Endothelial cell of umbilical vein (primary cell): ENCODE measurements at places on chromosomes 2 and 18. TPM values are rescaled to one million over a fixed set of nuclear protein-coding genes. Genes with fewer than 3 reads are reported as not detected.
A peak's percentile ranks its signal among the peaks of the same experiment; 100 is the strongest.

DNA sequence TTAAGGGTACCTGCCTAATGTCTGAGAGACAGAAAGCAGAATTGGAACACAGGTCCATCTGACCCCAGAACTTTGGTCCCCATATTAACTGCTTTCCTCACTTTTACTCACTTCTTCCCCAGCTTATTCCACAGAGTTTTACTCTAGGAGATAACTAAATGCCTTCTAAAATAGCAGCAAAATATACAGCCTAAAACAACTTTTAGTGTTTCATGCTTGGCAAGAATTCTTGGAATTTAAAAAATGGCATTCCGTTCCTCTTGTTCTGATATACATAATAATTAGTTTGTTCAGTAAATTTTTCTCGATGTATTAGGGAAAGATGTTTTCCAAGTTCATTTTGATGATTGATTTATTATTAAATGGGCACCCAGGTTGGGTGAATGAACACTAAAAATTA is 151.9 kb downstream of the FHOD3 start:
- no peak for DNase-seq

The SLC5A7 gene
- total RNA-seq, result not detected in 2 replicates

DNA sequence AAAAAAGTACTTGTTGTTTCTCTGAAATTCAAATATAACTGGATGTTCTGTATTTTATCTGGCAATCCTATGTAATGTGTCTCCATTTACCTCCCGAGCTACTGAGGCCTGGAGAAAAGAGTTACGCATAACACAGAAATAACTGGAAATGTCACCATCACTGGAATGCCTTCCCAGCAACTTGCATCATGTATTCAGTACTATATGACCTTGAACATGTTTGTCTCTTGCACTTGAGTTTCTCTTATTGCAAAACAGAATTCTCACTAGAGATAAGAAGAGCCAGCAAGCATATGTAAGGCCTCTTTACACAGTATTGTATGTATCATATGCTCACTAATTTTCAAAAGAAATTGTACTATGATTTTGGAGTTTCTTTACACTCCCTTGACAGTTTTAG is 99.6 kb upstream of the CTAGE1 start:
- DNase-seq, result no peak

The FAM237A gene
- not detected in 2 replicates for total RNA-seq

DNA sequence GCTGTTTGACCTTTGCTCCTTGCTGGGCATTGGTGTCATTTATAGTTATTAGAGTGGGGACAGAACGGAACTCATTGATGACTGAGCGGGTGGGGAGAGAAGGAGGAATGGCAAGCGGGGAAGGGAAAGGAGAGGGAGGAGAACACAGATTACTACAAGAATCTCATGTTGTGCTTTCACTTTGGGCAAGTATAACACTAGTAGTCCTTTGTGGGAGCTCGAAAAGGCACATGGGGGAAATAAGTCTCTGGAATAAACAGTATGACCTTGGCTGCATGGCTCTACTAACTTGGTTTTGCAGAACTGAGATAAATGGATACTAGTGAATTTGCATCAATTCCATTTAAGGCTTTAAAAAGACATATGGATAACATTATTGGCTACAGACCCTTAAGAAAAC is 161.7 kb upstream of the NABP1 start:
- no peak for DNase-seq

- DNase-seq, result peak; percentile 47
These were observed 78.1 kb downstream of the AAK1 start for GRCh38 chr2:69565431-69565839.

DNA sequence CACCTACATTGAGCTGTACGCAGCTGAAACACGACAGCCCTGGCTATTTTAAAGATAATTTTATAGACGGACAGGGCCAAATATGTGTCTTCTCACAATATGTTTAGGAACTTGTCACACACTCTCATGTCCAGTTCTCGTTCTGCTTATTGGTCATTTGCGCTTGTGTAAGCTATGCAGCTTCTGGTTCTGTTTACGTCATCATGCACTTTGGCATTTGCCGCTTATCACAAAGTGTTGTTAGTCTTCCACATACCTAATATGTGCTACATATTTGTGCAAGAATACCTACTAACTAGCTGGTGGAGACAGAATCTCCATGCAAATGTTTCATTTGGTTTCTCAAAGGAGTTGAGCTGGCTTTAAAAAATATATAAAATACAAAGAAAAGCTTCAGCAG is 7.5 kb upstream of the ZNF516 start:
- DNase-seq, result no peak
